Activated gamma-delta T cell (primary cell): ENCODE measurements at places on chromosomes 4 and X.

DNA sequence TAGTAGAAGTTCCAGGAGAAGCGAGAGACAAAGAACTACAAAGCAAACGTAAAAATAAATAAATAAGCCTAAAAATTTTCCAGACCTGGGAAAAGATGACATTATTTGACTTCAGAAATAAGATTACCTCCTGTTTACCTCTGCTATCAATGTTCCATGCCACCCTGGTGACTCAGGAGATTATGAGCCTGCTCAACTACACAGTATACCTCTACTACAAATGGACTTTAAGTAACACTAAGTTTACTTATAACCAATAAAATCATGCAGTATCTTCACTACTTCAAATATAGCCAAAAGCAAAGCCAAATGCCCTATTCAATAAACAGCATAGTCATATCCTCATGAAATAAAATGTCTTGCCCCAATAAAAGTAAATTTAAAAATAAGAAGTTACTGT, 105.4 kb downstream of the CYLC1 start:
- DNase-seq, result no peak

- DNase-seq, result peak; percentile 66
These were observed at the start of gene ATRX for GRCh38 chrX:77785486-77786364. ATRX (minus strand) TSS chrX:77786216; CDS start chrX:77786001, 215 bp downstream.

DNA sequence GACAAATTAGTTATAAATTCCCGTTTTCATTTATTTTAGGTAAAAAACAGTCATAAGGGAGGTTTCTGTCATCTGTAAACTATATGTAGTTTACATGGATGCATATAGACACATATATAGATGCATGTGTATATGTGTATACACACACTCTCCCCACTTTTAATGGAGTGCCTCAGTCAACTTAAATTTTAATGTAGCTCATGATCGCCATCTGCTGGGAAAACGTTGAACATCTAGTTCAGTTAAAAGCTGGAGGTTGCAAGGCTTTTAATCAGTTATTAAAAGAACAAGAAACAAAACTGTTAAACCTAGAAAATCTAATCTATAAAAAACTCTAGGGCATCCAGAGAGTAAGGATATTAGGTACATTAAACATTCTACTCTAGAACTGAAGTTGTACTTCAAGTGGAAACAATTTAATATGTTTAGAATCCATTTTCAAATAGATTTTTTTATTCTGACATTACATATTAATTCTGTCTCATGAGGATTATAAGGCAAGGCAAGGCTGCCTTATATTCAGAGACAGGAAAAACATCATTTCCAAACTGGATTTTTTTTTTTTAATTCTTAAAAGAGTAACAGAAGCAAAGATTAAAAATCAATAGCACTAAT, 122.6 kb downstream of the SHISA3 start:
- DNase-seq, result no peak

DNA sequence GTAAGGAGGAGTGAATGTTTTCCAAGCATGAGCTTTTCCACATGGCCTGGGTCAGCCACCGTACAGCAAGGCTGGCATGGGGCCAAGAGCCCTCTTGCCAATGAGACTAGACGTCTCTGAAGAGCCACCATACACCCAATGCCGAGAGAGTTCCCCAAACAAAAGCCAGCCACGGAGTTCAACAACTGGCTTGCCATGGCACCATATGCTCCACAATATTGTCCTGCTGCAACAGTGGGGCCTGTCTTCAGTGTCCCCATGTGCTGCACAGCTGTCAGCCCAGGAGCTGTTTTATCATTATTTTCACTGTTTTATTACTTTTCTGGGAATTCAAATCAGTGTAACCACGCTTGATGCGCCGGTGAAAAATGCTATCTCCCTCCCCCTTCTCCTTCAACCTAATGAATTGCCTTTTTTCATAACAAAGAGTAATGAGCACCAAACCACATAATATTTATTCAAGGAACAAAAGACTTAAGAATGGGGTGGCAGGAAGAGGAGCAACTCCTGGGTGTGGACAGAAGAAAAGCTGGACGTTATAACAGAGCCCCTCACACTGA, 18.4 kb downstream of the MAML3 start:
- no peak for DNase-seq

- no peak for DNase-seq
These were observed 45.1 kb downstream of the OR13H1 start for GRCh38 chrX:131588995-131589394.

- no peak for DNase-seq
These were observed 288.3 kb downstream of the ARHGAP24 start for GRCh38 chr4:85763202-85763601.

DNA sequence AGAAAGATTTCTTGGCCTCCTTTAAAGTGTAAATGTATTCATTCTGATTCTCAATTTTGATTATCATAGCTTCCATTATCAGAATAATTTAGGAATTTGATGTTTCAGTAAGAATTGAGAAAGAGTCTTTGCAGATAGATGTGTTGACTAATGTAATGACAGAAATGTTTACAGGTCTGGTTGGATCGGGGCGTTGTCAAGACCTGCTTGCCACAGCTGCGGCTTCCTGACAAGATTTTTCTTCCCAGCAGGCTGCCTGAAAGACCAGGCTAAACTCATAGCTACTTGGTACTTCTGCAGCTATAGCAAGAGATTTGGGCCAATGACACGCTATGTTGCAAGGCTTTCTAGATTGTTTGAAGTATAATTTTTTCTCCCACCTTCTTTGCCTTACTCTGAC, 91.5 kb upstream of the ANKRD50 start:
- no peak for DNase-seq

DNA sequence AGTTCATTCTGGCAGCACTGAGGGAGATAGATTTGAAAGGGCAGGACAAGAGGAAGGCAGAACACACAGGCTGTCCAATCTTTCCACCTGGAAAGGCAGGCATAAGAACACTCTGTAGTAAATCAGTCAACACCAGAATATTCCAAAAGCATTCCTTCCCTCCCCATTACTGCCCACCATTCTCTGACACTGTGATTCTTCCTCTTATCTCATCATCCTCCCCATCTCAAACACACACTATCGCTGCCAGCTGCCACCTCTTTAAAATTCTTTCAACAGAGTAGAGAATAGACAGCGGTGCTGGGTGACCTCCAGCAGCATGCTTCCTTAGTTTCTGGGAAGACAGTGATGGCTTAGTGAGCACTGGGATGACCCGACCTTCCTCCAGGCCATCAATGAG, 53.7 kb upstream of the MYOZ2 start:
- DNase-seq, result no peak

- DNase-seq, result no peak
These were observed 189.6 kb downstream of the FRMPD4 start for GRCh38 chrX:12327836-12328235.

DNA sequence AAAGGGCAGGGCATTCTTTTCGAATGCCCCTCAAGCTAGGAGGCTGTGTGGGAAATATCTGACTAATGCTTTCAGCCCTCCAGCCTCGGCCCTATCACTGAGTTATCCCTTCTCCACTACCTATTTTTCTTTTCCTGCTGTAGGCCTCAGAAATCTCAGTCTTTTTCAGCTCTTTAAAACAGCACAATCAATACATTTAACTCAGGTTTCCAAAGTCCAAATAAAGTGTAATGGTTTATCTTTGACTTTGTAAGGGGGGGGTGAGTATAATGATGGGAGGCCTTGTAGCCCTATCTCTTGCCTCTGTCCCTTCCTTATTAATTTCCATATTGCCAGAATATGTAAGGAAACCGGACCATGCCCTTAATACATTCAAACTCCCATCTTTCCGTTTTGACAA, 1.6 kb upstream of the WNK3 start:
- DNase-seq, result no peak

GRCh38 chr4:9880406-9881197, 99.2 kb downstream of the DRD5 start:
- no peak for DNase-seq

DNA sequence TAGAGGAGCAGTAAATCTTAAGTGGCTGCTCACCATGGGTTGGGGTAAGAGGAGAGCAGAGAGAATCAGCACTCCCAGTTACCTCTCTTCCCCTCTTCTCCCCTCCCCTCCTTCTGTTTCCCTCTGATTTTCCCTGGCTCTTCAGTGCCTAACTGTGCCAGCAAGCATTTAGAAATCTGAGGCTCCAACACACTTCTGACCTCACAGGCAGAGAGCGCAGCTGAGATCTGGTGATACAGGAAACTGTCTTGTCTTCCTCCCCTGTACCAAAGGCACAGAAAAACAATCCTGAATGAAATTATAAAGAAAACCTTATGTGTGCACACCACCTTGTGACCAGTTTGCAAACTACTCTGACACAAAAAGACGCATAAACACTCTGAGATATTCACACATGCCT, 82.4 kb upstream of the SMIM10 start:
- no peak for DNase-seq

- no peak for DNase-seq
These were observed 160.5 kb downstream of the TBX22 start for GRCh38 chrX:80174925-80175574.

- no peak for DNase-seq
These were observed 3.3 kb downstream of the SETD7 start for GRCh38 chr4:139552517-139553307.

- DNase-seq, result no peak
These were observed 400.1 kb downstream of the FAT4 start for GRCh38 chr4:125714845-125715244.

- peak; percentile 62 for DNase-seq
These were observed 18.5 kb upstream of the PIM2 start for GRCh38 chrX:48937054-48937907.

- no peak for DNase-seq
These were observed 86.8 kb downstream of the DCLK2 start for GRCh38 chr4:150164956-150165629.

DNA sequence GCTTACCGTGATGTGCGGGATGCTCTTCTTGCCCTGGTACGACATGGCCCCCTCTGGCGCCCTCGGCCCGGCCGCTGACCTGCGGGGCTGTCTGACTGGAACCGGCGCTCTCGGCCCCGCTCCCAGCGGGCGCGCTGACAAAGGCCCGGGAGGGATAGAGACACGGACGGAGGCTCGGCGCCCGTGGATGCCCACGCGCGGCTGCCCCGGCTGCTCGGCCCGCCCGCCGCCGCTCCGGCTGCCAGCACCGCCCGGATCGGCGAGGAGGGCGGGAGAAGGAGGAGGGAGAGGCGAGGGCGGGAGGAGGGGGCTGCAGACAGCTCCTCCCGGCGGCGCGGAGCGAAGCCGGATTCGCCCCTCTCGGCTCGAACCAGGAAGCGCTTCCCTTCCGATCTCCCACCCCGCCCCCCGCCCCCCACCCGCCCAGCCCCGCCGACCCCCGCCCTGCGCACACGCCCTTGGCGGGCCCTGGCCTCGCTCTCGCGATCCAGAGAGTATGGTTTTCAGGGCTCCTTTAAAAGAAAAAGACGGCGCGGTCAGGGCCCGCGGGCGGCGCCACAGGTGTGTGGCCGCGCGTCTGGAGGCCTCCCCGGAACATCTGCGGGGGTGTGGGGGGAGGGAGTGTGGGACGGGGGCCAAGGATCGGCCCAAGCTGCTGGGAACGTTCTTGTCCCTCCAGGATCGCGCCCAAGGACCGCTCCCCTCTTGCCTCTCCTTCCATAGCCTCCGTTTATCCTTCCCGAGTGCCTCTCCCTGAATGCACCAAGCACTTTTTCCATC, 4.5 kb downstream of the CRMP1 start:
- no peak for DNase-seq

DNA sequence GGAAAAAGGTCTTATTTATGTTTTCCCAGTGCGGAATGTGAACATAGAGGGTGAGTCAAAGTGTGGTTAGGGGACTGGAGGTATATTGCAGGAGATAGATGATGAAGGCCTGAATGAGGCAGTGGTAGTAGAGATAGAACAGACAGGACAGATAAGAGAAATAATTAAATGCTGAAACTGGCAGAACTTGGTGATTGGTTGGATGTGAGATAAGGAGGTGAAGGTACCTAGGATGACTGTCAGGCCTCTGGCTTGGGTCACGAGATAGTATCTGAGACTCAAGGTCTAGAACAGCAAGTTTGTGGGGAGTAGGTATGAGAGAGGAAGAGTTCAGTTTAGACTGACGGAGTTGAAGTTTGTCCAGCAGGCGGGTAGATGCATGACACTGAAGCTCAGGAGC, 3.5 kb downstream of the MND1 start:
- DNase-seq, result no peak

DNA sequence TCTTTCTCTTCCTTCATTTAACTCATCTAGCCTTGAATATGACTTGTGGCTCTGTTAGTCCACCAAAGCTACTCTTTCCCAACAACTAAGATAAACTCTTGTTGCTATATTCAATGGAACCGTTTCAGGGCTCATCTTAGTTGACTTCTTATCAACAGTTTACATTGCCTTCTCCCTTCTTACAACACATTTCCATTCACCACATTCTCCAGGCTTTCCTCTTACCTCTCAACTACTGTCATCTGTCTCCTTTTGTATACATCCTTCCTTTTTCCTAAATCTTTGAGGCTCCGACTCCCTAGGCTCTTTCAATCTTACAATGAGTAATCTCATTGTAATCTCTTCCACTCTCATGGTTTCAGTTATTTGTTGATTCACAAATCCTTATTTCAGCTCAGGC, 58.5 kb downstream of the NCAPG start:
- no peak for DNase-seq

DNA sequence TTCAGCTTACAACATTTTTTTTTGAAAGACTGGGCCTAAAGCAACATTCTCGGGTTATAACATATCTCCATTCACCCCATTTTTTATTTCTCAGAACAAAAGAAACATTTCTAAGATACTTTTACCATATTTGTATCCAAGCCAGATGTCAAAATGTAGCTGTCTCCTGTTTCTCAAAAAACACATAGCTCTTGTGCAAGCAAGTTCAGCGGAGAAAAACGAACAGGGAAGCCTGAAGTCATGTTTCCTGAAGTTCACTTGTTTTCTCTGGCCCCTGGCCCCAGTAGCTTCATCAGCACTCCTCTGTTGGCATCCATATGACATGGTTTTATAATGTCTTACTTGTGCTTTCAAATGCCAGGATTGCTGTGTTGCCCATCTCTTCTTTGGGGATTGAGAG, 218.2 kb downstream of the BANK1 start:
- DNase-seq, result no peak

DNA sequence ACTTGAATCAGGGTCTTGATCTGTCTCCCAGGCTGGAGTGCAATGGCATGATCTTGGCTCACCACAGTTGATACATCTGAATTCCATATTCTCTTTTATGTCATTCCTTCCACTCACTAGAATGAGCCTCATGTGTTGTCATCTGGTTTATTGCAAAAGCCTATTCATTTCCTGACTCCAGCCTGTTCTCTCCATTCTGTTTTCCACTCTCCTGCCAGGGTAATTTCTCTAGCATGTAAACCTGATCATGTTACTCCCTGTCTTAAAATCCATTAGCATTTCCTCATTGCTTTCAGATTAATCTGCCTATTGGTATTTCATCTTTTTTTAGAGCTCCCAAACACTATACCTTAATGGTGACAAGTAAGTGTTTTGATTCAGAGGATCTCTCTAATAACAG, 4.3 kb upstream of the DDX60L start:
- DNase-seq, result no peak

- DNase-seq, result no peak
These were observed 6.9 kb downstream of the RELL1 start for GRCh38 chr4:37679301-37679700.

GRCh38 chrX:2698604-2699003, 7.5 kb downstream of the CD99 start:
- DNase-seq, result no peak

GRCh38 chr4:102687982-102688433, 72.8 kb downstream of the MANBA start:
- no peak for DNase-seq

- DNase-seq, result no peak
These were observed 41.7 kb downstream of the PAGE2 start for GRCh38 chrX:55130481-55130880.

- no peak for DNase-seq
These were observed 7.5 kb upstream of the GABRA2 start for GRCh38 chr4:46397394-46397793.

- DNase-seq, result no peak
These were observed at the start of gene GABRQ for GRCh38 chrX:152637649-152638442. GABRQ (plus strand) TSS chrX:152637895; CDS start chrX:152638203, 308 bp downstream.

- DNase-seq, result no peak
These were observed 22.9 kb upstream of the SGMS2 start for GRCh38 chr4:107801766-107802211.
